ENCODE measurements at places on chromosomes 7 and 10.

- DNase-seq, result no peak
These were observed 29.2 kb upstream of the EGFR start for GRCh38 chr7:54989453-54990225.

DNA sequence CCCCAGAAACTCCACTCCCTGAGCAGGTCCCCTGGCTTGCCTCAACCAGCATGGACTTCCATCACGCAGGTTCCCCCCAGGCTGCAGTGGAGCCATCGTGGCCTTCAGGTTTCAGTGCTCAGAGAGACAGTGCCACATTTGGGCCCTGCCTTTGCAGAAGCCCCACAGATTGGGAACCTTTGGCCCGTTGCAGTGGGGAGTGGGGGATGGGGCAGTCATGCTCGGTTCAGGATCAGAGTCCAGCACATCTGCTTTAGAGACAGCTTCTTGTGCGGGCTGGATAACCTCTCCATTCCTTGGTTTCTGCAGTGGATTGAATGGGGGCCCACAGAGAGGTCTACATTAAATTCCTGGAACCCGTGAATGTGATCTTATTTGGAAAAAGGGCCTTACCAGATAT is 183.9 kb downstream of the EBF3 start:
- DNase-seq, result peak; percentile 58

DNA sequence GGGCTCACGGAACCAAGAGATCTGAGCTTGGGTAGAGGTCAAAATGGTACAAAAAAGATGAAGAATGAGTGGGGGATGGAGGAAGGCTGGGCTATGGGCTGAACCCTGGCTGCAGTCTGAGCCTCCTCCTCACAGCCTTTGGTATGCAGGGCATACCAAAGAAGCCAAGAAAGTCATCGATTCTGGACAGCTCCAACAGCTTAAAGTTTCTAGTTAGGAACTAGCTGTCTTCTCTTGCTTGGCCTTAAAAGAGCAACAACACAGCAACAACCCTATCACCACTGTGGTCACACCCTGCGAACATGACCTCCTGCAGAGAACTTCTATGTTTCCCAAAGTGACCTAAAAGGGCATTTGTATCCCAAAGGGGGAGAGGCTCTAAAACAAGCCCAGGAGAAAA is 126.1 kb upstream of the EFCAB10 start:
- no peak for DNase-seq

GRCh38 chr10:124739986-124740368 is 4.2 kb downstream of the FAM53B start:
- peak; percentile 96 for DNase-seq

GRCh38 chr7:45024126-45024744 is 24.2 kb downstream of the CCM2 start:
- no peak for DNase-seq

DNA sequence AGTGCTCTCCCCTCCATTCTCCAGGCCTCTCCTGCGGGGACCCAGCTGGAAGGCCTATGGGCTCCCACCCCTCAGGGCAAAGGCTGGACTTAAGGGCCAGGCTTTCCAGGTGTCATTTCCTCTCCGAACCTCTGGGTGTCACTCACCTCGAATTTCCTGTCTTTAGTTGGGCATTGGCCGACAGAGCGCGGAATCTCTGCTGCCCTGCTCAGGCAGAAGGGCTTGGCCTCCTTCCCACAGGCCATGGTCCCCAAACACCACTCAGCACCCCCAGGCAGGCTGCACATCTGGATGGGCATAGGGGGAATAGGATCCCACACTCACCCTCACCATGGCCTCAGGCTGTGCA is 212.9 kb downstream of the CCSER2 start:
- DNase-seq, result no peak

DNA sequence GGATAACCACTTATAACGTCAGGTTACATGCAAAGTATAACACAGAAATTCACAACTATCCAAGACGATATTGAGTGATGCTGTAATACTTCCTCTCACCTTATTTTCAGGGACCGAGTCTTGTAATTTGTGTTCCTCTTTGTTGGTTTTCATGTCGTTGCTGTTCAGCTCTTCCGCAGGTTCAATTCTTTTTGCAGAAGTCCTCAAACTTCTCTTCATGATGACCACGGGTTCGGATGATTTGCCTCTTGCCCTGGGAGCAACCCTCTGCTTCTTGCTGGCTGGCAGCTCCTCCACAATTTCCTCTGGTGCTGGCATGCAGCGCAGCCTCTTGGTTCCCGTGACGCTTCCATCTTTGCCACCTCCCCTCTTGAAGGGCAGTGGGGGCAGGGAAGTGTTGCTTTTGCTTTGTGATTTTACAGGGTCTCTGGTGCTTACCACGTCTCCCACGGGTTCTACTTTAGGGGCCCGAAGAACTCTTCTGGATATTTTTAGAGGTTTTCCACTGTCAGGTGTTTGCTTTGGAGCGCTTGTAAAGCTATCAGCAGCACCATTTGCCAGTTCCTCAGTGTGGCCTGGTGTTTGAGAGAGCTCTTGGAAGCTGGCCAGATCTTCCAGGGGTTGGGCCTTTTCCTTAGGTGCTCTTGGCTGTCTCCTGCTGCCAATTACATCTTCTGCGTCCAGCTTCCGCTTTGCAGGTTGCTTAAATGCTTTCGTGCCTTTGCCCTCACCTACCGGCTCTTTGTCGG is 23.6 kb downstream of the MKI67 start:
- DNase-seq, result no peak

DNA sequence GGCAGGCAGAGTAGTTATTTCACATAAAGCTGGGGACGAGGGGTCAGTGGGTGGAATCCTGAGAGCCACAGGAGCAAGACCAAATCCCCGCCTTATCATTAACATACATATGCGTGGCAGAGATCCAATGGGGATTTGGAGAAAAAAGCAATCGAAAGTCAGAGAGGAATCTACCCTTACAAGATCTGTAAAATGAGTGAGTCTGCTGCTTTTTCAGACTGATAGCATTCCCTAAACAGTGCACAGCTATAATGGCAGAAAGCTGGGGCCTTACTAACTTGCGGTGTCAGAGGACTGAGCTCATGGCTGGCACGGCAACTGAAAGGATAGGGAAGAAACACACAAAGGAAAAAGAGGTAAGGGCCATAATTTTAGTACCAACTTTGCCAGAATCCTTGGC is 25.0 kb downstream of the GPR22 start:
- DNase-seq, result no peak

DNA sequence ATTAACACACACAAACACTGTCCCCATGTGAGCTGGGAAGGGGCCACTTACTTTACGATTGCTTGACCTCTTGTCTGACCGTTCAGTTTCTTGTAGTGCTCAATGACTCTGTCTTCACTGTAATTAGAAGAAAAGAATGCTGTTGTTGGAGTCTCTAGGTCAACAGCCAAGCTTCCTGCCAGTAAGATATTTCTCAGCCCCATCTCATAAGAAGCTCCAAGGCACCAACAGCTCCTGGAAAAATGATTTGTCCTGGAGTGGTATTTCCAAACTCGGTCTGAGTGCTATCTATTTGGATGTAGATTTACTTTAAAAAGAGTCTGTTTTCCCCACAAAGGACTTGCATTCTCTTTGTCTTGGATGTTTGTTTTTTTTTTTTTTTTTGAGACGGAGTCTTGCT is 153.7 kb downstream of the PRPF18 start:
- no peak for DNase-seq

DNA sequence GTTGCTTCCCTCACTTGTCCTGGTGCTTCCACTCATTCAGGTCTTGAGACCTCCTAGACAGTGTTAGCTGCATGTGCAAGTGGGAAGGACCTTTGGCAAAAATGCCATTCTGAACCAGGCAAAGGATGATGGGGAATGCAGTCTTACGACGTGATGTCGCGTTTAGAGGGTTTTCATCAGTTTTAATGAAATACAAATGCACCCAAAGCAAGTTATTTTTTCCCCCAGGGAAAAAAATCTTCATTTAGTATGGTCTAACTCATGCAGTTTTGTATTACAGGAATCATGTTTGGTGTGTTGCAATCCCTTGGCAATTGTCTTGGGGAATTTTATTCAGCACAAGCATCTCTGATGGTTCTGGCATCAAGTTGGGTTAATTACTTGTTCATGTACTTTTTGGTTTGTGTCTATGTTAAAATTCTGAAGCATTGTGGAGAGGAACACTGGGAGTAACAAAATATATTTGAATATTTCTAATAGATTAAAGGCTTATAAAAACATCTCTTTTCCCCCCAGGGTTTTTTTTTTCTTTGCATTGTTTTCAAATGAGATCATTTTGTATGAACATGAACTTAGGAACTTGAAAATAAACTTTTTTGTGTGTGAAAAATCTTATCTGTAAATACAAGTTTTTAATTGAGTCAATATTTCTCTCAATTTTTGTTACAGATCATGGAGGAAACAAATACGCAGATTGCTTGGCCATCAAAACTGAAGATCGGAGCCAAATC is 188.9 kb downstream of the BICC1 start:
- peak; percentile 94 for DNase-seq

GRCh38 chr10:88159127-88159829 is 295.9 kb downstream of the PTEN start:
- no peak for DNase-seq

DNA sequence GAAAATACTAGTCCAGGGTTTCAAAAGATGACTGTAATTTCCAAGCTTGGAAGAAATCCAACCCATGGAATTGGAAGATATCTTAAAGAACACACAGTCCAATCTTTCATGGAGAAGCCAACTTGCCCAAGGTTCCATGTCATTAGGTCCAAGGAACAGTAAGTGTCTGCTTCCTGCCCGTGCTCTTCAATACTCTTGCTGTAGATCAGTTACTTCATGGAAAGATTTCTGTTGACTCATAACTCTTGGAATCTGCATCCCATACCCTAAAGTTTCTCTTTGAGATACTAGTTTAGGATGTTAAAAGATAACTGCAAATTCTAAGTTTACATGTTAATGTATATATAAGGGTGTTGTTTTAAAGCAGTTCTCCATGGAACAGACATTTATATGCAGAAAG is 127.9 kb upstream of the SLC13A1 start:
- DNase-seq, result no peak

DNA sequence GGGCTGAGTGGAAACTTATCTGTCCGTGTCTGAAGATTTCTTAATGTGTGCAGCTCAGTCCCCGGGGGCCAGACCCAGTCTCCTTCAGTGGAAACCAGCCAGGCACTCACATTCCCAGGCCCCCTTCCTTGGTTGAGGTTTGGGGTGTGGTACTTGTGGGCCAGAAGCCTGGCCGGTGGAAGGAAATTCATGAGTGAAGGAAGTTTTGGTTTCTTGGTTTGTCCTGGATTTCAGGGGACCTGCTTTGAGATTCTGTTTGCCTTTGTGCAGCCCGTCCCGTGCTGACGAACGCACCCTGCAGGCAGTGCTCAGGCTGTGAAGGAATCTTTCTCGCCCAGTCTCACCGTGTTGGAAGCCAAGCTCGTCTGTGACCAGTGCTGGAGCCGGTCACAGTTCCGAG is 2.9 kb downstream of the INPP5A start:
- DNase-seq, result peak; percentile 49

DNA sequence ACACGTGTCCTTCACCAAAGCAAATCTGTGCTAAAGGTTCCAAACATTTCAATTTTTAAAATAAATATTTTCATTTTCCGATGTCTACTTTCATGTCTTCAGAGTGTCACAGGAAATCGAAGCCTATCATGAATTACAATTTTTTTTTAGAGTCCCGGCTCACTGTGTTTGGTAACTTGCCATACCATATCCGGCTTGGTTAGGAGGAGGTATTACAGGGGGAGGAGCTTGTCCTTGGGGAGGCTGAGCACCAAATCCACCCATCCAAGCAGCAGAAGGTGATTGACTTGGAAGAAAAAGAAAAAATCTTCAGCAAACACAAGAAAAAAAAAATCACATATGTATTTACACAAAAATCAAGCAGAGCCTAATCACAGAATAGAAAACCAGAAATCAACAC is 21.3 kb downstream of the TIAL1 start:
- no peak for DNase-seq
